Activated CD4-positive, alpha-beta T cell treated with anti-CD3 and anti-CD28 coated beads, Interleukin-2, amount 50 U/mL, for 1 hour (primary cell): ENCODE measurements at places on chromosomes 2 and 18.

GRCh38 chr2:67054728-67055127 is 342.4 kb upstream of the ETAA1 start:
- no peak for DNase-seq

DNA sequence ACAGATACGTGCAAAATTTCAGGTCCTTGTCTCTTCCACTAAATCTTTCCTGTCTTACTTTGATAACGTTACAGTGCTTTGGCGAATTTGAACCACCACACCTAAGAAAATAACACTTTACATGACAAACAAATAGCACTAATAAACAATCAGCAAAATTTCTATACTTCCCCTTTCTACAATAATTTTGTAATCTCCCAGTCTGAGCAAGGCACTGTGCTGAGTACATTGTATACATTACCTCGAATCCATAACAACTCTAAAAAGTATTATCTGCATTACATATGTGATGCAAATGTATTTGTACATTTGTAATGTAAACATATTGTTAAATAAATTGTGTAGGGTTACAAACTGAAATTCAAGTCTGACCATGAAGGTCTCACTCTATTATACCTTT is 49.9 kb downstream of the RTN4 start:
- DNase-seq, result no peak

- no peak for DNase-seq
These were observed 1.4 kb upstream of the SLC20A1 start for GRCh38 chr2:112644155-112644932.

GRCh38 chr18:34028324-34028723 is 196.4 kb downstream of the NOL4 start:
- no peak for DNase-seq

- no peak for DNase-seq
These were observed 60.9 kb upstream of the FZD7 start for GRCh38 chr2:201972621-201973255.

DNA sequence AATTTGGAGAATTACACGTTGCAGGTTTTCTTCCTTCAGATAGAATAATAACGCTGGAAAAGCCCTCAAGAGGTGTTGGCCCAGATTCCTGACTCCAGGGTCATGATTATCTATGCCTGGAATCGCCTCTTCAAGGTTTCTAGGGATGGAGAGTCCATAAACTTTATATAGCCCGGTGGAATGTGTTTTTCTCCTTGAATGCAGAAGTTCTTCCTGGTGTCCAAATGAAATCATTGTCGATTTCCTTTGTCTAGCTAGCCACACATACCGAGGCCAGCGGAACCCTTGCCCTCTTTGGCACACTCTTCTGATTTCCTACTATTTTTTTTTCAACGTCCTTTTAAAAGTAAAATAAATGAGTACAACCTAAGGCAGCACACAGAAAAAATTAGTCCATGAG is 117.8 kb downstream of the PID1 start:
- no peak for DNase-seq

DNA sequence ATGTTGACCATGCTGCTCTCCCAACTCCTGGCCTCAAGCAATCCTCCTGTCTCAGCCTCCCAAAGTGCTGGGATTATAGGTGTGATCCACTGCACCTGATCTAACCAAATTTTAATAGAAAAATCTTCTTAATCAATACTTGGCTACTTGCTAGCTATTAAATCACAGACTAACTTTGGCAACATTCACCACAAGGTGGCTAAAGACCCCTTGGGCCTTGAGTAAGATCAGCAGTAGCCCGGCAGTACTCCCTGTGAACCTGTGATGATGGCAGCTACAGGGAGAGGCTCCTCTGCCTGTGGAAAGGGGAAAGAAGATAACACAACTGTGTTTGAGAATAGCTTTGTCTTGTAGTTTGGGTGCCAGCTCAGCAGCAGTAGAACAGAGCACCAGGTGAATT is 102.9 kb downstream of the SLC39A10 start:
- DNase-seq, result no peak

- DNase-seq, result no peak
These were observed 79.6 kb downstream of the PXDN start for GRCh38 chr2:1664698-1665097.

DNA sequence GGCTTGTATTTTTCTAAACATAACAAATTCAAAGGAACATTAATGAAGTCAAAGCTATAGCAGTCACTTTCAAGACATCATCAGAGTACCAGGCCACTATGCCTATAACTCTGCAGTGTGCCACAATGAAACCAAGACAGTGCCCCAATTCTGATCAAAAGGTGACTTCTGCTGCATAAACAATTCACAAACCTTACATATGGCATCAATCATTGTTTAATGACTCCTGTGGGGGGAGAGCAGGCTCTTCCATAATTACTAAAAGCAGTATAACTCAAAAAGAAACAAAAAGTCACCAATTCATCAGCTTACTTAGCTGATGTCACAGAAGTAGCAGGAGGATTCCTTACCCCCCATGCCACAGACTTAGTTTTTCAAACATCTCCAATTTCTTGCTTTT is 15.5 kb downstream of the LPIN2 start:
- DNase-seq, result no peak

GRCh38 chr2:86632672-86633071 is 9.0 kb upstream of the RNF103 start:
- DNase-seq, result no peak

DNA sequence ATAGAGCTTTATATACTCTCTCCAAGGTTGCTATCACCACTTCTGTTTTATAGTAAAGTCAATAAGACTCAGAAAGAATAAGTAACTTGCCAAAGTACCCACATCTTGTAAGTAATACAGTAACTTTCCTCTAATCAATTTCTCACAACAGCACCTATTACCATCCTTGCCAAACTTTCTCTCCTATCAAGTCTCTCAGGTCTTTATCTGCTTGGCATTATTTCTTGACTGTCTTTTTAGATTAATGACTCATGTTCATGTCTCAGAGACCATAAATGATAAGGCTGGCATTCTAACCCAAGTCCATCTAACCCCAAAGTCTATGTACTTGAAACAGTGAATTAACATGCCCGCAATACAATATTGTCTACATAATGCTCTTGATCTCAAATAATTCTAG is 618.0 kb upstream of the ZEB2 start:
- DNase-seq, result no peak

DNA sequence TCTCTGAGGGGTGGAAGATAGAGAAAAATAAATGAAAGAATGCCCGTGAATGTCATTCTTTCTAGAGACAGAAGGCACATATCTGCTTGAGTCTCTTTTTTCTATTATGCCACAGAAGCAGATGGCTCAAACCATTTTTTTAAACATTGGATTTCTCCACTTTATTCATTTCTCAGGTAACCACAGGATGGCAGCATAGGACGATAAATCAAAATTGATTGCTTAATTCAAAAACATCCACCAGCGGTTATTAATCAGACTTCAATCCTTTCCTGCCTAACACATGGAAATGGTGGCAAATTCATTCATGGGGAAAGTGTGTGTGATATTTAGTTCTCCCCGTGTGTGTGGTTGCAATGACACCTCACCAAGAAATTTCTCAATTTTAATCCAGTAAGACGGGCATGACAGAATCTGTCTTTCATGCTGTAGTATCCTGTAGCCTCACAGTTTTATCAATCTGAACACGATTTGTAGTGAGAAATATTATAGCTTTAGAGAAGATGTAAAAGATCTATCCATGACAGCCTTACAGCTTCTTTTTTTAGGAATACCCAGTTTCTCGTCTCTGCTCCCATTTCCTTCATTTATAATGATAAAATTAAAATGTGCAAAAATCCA is 72.2 kb downstream of the DSC3 start:
- no peak for DNase-seq

GRCh38 chr2:168685600-168686451 is 116.6 kb upstream of the NOSTRIN start:
- no peak for DNase-seq

DNA sequence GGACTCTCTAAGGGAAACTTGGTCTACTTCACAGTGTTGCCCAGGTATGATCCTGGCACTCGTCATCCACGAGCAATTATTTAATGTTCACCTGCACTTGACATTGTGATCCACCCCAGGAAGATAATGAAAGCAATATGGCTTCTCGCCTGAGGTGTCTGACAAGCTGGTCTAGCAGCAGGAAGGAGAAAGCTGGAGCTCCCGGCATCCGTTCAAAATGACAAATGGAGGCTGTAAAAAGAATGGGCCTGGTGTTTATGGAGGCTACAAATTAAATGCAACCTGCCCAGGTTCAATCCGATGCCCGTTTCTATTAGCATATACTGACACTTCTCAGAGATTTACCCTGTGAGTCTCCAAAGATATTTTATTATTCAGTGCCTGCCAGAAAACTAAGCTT is 317.6 kb downstream of the CTNNA2 start:
- DNase-seq, result no peak

GRCh38 chr2:156897548-156897947 is 360.0 kb upstream of the GALNT5 start:
- DNase-seq, result no peak

GRCh38 chr2:113114224-113114945 is 13.0 kb upstream of the IL1RN start:
- no peak for DNase-seq

DNA sequence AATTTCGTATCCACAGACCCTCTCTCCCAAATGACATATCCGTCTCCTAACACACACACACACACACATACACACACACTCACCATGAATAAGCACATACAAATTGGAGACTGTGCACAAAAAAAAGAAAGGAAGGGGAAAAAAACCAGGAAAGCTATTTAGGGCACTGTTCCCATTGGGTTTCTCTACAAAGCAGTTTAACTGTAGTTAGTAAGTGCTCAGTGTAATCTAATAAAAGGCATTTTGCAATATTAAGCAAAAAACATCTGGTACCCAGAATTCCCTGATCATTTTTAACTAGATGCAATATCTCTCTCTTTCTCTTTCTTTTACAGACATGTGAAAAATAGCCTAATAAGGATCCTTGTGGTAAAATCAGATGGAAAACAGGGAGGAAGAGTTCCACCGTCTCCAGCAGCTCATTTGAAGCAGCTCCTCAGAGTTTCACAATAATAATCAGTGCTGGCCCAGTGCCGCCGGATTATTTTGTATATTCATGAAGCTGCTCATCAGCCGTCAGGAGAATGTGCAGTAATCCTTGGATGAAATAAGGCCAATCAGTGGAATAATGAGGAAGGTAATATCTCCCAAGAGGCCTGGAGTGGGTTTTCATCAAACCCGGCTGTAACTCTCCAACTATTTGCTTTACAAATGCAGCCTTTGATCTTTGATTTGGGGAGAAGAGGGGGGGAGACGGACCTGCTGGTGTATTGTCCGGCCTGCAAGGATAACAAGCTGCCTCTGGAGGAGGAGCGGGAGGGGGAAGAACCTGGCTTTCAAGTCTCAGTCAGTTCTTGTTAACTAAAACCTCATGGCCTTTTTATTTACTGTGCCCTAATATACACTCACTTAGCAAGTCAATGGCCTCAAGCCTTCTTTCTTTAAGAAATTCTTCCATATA is 227.6 kb upstream of the SMIM21 start:
- DNase-seq, result no peak

DNA sequence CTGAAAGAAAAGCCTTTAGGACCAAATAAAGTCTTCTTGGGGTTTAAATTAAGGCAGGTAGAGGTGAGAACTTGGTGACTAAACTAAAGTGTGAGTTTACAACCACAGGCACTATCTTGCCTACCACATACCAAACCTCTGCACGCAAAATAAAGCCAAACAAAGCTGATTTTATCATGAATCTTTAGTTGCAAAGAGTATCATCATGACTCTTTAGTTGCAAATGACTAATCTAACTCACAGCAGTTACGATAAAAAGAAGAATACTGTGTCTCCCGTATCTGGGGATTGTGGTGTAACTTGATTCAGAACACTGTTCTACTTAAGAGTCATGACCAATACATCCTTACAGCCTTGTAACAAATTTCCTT is 11.2 kb downstream of the CFAP210 start:
- no peak for DNase-seq

DNA sequence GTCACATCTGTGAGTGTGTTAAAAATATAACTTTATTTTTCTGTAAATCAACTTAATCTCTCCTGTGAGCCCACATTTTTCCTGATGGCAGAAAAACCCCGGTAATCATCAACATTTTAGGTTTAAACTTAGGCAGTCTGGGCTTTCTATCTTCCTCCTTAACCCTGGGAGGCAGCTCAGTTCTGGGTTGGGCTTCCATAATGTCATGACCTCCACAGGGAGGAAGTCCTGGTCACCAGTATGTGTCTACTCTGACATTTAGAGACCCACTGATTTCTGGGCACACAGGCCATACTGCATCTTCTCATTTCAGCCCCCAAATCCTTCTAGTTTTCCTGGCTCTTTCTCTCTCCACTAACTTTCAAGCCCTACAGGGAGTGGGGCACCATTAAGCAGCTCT is 181.2 kb downstream of the DYSF start:
- no peak for DNase-seq

DNA sequence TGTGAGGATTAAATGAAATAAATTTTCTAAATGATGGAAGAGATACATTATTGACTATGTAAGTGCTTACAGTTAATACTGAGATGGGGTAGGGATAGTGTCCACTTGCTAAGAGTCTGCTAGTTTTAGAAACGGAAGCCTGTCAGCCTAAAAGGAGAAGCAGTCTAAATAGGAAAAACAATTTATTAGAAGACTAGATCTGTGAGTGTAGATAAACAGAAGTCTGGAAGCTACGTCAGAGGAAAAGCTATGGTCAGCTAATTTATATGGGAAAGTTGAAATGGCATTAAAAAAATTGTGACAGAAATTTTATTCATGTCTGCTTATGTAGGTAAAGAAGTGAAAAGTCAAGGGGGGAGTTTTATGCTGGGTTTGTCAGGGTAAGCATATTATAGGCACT is 1338.4 kb upstream of the CHAC2 start:
- DNase-seq, result no peak

DNA sequence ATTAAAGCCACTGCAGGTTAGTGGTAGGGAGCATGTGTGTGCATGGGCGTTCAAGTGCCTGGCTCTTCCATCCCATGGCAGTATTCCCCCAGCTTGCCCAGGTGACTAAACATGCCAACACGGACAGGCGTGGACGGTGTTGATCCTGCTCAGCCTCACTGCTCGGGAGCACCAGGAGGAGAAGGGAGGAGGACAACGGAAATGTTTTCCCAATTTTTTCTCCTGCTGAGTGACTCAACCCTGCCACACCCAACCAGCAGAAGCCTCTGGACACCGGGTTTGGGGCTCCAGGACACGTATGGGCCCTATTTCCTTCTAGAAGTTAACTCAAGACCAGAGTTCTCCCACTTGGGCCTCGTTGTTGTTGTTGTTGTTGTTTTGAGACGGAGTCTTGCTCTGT is 139.1 kb downstream of the CYP26B1 start:
- DNase-seq, result no peak

GRCh38 chr2:120820263-120820952 is 84.7 kb downstream of the GLI2 start:
- no peak for DNase-seq

GRCh38 chr2:70160545-70160944 is 30.3 kb downstream of the C2orf42 start:
- DNase-seq, result no peak

DNA sequence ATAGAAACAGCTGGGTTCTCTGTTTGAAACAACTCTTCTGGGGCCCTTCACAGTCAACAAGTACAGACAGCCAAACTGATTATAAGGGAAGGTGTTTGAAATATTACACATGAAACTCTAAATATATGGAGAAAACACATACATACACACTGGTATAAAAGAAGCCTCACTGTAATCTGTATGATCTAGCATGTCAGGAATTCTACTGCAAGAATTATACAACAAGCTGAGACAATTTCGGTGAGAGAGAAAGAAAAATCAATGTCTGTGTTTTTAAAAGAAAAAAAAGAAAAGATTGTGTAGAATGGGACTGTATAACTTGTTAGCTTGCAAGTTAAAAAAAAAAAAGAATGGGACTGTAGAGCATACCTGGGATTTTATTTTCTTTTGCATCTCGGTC is 26.3 kb downstream of the IRS1 start:
- no peak for DNase-seq
